ENCODE measurements at places on chromosomes 3 and 15. TPM values are rescaled to one million over a fixed set of nuclear protein-coding genes. Genes with fewer than 3 reads are reported as not detected.

Gene SAMMSON
- polyA plus RNA-seq: not detected

Gene SLCO3A1
- polyA plus RNA-seq: 12.2 TPM

Gene CHRFAM7A
- 0.09 TPM for polyA plus RNA-seq

DNA sequence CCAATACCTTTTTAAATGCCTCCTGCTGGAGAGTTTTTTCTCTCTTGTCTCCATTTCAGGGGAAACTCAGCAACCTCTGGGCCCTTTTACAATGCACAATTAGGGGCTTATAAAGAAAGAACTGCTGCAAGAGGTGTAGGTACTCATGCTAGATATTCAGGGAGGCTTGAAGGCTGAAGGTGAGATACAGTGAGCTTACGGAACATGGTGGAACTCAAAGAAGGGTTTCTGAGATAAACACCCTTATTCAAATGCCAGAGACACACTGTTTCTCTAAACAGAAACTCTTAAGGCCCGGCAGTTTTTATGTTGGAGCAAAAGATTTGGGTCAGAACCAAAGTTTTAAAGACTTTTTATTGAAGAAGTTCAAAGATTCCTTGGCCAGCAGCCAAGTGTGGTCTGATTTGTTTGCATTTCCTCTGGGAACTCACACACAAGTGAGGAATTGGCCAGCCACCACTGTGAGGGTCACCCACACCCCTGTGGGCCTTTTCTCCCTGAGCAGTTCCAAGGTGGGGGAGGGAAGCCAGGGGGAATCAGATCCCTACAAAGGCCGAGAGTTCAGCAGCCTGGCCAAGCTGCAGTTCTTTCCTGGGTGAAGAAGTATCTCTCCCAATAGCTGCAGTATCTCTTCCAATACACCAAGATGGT, 47.8 kb downstream of the TNFAIP8L3 start:
- DNase-seq: peak; percentile 4

DNA sequence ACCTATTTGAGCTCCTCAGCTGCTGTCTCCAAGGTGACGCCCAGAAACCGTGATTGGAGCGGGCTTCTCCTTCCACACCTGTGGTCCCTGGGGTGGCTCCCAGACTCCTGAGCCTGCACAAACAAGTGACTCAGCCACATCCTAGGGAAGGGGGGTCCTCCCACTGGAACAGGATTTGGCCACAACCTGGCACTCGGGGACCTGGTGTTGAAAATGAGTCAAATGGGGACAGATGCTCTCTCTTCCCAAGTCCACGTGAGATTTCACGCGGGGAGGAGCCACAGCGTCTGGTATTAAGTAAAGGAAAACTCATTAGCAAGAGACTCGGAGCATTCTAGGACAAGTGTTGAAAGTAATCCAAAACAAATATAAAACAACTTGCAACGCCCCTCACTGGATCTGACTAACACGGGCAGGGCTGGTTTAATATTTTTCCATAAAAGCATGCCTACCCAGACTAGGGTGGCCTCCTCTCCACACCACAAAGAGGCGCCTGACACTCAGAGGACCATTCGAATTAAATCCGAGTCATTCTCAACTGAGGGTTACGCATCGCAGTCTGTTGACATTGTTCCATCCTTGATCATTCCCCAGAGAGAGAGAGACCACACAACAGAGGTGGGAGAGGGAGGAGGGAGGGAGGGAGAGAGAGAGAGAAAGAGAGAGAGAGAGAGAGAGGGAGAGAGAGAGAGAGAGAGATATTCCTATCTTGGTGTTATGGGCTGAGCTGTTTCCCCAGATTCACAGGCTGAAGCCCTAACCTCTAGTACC, 74.4 kb downstream of the MGLL start:
- peak; percentile 69 for DNase-seq

DNA sequence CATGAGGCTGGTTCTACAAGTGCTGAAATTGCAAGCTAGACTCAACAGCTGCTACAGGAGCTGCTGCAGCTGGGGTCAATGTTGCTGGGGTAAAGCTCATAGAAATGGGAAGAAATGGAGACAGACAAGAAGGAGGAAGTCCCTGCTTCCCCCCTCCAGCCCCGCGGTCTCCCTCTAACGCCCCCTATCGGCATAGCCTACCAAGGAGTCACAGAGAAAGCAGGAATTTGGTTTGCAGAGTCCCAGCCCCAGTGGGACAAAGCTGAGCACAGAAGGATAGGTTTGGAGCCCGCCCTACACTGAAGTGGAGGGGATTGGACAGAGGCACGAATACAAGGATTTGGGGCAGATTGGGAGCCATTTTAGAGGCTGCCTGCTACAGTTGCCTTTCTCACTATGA, 176.9 kb upstream of the ANKRD28 start:
- DNase-seq: no peak

DNA sequence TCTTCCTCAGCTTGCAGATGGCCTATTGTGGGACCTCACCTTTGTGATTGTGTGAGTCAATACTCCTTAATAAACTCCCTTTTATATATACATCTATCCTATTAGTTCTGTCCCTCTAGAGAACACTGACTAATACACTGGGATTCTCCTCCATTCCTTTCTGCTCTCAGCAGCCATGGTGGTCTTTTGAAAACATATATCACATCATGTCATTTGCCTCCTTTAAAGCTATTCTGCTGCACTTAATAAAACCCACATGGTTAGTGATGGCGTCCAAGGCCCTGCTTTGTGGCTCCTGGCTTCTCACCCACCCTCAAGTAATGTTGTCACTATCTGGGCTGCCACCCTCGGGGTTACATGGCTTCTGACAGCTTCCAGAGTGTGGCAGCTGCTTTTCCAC, 169.5 kb downstream of the CADPS start:
- no peak for DNase-seq

DNA sequence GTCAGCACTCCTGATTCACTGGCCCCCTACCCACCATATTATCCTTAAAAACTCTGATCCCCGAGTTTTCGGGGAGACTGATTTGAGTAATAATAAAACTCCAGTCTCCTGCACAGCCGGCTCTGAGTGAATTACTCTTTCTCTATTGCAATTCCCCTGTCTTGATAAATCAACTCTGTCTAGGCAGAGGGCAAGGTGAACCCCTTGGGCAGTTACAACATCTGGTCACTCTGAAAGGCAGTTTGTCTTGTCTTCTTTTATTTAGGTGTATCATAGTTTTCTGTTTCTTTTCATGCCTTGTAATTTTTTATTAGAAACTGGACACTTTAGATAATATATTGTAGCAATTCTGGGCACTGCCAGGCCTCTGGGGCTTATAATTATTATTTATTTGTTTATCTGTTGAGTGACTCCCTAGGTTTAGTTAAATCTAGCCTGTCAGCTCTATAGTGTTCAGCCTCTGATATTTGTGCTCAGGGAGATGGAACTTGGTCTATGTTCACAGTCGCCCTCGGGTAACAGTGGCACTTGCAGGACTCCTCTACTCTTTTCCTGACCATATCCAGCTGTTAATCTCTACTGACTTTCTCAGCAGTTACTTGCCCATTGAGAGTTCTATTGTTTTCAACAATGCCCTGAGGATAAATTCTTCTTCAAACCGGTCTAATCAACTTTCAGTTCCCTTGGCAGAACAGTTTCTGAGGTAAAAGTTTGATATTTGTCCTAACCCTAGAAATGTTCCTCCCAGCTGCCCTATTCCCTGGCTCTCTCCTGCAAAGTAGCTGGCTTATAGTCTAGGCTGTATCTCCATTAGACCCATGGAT, 15.5 kb upstream of the PLAAT1 start:
- no peak for DNase-seq

GRCh38 chr15:99873451-99873850, 140.2 kb upstream of the LYSMD4 start:
- DNase-seq: no peak

DNA sequence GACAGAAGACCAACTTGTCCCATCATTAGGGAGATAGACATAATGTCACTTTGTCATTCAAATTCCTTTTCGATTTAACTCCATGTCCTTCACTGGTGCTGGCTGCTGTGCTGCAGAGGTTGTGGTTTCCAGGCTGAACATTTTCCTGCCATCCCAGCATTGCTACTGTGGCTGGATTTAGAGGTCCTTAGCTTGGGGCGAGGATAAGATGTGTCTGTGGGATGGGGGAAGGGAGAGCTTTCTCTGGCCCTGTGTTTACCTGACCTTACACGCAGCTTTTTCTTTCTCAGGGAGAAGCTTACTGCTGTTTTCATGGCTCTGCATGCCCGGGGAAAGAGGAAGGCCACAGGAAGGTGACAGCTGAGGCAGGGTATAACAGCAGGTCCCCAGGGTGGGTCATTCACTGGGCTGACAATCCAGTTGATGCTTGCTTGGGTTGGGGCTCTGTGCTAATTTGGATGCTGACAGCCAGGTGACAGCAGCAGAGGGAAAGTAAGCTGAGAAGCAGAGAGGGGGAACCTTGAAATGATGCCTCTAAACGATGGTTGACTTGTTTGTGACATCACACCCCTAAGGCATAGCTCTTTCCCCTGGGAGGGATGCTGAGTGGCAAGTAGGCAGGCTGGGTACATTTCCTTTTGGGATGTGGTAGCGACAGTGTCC, 326.9 kb upstream of the CTNNB1 start:
- no peak for DNase-seq

DNA sequence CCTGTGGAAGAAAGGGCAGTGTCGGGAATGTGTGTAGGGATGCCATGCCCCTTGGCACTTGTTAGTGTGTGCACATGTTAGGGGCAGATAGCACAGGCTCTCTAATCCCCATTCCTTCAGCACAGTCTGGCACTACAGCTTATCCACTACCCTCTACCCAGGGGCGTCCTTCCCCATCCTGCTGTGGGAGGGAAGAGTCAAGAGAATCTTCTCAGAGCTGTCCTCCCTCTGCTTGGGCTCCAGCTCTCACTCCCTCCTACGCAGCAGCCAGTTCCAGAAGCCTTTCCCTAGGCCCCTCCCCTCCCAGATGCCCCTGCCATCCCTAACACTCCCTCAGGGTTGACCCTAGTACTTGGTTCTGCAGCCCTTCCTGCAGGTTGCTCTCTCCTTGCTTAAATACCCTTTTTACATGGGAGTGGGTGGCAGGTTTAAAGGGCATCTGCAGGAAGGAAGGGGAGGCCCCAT, 815 bp upstream of the GRM2 start:
- DNase-seq: no peak

- DNase-seq: no peak
Measured at GRCh38 chr3:40247714-40248454, 61.6 kb upstream of the EIF1B start.

- DNase-seq: no peak
Measured at GRCh38 chr3:28317438-28318022, 31.0 kb upstream of the ZCWPW2 start.

DNA sequence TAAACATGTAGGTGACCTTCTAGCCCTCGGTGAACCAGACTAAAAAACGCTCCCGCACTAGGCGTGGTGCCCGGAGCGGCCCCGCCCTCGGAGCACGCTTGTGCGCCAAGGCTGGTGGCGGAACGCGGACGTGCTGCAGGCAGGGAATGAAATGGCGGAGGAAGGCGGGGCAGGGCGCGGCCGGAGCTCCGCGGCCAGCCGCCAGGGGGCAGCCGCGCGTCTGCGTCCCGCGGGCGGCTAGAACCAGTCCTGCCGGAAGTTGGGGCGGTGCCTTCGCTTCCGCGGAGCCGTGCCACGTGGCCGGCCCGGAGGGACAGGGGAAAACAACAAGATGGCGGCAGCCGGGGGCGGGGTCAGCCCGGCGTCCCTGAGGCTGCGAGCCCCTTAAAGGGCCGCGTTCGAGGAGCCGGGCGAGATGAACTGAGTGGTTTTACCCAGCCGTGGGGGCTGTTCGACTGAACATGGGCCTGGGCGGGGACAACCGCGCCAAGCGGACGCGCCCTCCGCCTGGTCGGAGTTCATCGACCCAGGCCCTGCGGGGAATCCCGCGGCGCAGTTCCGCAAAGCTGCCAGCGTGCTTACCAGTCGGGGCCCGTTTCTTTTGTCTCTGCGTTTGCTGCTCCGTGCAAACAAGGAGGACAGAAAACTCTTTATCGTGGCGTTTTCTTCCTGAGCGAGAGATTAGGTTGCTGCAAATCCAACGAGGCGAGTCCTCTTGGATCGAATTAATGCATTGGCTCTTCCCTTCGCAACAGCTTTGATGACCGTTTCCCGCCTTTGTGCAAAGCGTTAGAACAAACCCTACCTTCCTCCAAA, 90.9 kb upstream of the CHD2 start:
- DNase-seq: peak; percentile 94

All from AG04450 (cell line).